CD4-positive, alpha-beta T cell (primary cell): ENCODE measurements at places on chromosomes 5 and 9. TPM values are rescaled to one million over a fixed set of nuclear protein-coding genes. Genes with fewer than 3 reads are reported as not detected.

The ORM2 gene
- total RNA-seq: not detected

The FBP2 gene
- total RNA-seq: not detected

The DMRT2 gene
- total RNA-seq: not detected

The PCDHA5 gene
- not detected for total RNA-seq

The CERT1 gene
- 26.5 TPM for total RNA-seq

The RLN2 gene
- 0.47 TPM for total RNA-seq

The C5orf24 gene
- 36.5 TPM for total RNA-seq

- H3K27ac ChIP-seq: no peak overlapping the region
- no peak overlapping the region for H3K4me3 ChIP-seq
- no peak for DNase-seq
- peaks cover 18% of the 10 kb centered on the region for H3K4me1 ChIP-seq
These were observed 3.6 kb downstream of the GOLPH3 start for GRCh38 chr5:32170303-32171151.

GRCh38 chr5:181042722-181043121 is 2.7 kb downstream of the BTNL9 start:
- peaks cover 34% of the 10 kb centered on the region for H3K27me3 ChIP-seq
- no peaks in the 10 kb centered on the region for H3K36me3 ChIP-seq
- H3K4me3 ChIP-seq: no peak overlapping the region
- H3K4me1 ChIP-seq: no peaks in the 10 kb centered on the region

DNA sequence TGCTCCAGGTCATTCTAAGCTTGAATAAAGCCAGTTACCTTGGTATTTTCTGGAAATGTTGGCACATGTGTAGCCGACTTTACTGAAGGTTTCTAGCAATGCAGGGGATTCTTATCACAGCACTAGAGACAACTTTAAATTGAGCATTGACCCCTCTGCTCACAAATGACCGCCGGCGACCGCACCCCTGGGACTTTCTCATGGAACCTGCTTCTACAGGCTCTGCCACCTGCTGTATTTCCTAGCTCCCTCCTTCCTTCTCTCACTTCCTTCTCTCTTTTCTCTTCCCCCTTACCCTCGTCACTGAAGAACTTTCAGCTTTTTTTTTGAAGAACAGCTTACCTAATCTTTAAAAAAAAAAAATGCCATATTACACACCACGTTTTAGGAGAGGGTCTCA is 30.9 kb upstream of the DAB2 start:
- no peak overlapping the region for H3K27ac ChIP-seq
- H3K36me3 ChIP-seq: no peaks in the 10 kb centered on the region
- DNase-seq: no peak
- H3K27me3 ChIP-seq: peaks cover 11% of the 10 kb centered on the region
- no peaks in the 10 kb centered on the region for H3K4me1 ChIP-seq
- H3K4me3 ChIP-seq: no peak overlapping the region

DNA sequence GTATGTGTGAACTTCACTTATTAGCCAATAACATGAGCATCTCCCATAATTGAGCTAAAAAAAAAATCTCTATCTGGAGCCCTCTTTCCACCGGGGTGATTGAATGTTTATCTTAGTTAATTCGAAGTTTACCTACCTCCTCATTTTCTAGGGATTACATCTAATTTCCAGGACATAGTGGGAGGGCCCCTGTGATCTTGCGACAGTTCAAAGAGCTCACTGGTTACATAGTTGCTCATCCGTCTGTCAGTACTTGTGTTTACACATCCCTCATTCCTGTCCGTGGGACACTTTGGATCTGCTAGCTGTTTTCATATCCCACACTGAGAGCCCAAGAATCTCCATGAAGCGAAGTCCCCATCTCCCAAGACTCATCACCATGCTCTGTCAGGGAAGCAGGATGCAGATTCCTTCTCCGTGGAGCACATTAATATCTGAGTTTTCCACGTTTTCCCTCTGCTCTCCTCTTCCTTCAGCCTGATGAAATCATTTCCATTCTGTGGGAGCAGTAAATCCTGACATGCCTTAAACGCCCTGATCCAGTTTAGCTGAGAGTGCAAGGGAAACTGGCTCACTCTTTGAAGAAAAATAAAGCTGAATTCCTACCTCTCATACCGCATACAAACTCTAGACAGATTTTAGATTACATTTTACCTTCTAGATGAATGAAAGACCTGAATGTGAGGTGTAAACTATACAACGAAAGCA is 10.2 kb upstream of the SFXN1 start:
- DNase-seq: no peak
- H3K27ac ChIP-seq: no peak overlapping the region
- H3K4me1 ChIP-seq: peaks cover 7% of the 10 kb centered on the region
- no peaks in the 10 kb centered on the region for H3K36me3 ChIP-seq

DNA sequence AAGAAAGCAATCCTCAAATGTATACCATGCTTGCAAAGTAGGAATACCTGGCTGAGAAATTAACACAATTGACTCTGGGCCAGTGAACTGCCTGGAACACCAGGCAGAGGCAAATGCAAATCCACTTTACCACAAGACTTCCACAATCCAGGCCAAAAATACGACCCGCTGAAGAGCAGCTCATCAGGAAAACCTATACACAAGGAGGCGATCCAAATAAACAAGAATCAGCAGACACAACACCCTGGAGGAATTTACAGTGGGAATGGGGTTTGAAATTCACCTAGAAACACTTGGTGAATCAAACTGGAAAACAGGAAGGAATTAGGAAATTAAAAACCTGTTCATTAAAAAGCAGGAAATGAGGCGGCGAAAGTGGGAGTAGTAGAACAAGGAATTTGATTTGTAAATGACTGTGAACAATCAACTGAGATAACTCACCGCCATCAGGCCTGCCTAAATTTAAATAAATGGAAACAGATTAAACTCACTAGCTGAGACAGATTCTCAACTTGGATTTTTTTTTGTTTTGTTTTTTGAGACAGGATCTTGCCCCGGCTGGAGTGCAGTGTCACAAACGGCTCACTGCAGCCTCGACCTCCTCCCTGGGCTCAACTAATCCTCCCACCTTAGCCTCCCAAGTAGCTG is 15.9 kb downstream of the CMBL start:
- no peak overlapping the region for H3K4me3 ChIP-seq
- H3K4me1 ChIP-seq: peaks cover 8% of the 10 kb centered on the region
- no peaks in the 10 kb centered on the region for H3K27me3 ChIP-seq
- no peak overlapping the region for H3K27ac ChIP-seq
- H3K36me3 ChIP-seq: no peaks in the 10 kb centered on the region

- H3K36me3 ChIP-seq: no peaks in the 10 kb centered on the region
- H3K27me3 ChIP-seq: no peaks in the 10 kb centered on the region
- H3K4me3 ChIP-seq: no peak overlapping the region
- peaks cover 29% of the 10 kb centered on the region for H3K4me1 ChIP-seq
- H3K27ac ChIP-seq: no peak overlapping the region
These were observed 117.7 kb downstream of the SLC12A2 start for GRCh38 chr5:128201065-128201926.

DNA sequence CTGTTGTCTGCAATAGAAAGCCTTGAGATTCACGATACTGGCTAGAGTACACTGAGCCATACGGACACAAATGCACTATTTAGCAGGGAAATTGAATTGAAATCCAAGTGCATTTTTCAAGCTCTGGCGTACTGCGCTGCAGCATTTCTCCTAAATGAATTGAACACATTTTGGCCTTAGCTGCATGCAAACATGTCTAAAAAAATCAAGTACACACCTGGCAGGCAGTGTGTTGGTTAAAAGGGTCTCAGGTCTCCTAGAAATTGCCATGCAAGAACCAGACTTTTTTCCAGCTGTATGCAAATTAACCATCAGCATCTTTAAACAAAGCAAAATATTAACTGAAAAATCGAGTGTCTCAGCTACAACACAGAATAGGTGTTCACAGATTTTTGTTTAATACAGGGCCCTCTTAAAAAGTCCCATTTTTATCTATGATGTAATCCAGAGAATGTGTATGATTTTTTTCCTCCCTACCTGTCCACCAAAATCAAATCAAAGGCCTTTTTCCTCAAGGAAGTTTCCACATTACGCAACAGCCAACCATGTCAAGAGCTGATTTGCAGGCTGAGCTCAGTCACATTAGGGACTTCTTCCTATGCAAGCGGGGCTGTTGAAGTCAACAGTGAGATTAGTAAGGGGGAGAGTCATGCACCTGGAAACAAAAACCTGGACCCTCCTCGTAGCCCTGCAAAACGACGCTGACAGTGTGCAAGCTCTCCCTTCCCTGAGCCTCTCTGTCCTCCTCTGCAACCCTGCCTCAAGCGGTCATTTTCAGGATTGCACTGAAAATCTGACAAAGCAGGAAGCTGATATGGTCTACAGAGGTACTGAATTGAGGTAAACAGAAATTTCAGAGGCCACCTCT is 14.1 kb upstream of the SFXN1 start:
- H3K27ac ChIP-seq: no peak overlapping the region
- H3K27me3 ChIP-seq: no peaks in the 10 kb centered on the region
- H3K36me3 ChIP-seq: no peaks in the 10 kb centered on the region
- H3K4me3 ChIP-seq: no peak overlapping the region
- H3K4me1 ChIP-seq: peaks cover 7% of the 10 kb centered on the region
- peak; percentile 42 for DNase-seq

DNA sequence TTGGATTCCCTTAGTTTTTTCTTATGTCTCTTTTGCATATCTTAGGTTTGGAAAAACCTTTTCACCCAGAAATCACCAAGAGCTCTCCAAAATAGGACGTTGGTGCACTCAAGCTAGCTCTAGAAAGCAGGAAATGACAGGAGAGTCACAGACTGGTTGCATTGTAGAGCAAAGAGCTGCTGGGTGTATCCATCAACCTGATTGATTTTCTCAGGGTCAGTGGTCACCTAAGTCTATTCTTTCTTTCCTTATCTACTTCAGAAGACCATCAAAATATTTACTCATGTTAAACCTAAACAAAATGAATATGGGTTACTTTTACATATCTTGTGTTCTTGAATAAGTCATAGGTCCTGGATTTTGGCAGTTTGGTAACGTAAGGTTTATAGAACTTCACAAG is 14.9 kb downstream of the SLC26A2 start:
- no peaks in the 10 kb centered on the region for H3K4me1 ChIP-seq
- H3K4me3 ChIP-seq: no peak overlapping the region
- peaks cover 29% of the 10 kb centered on the region for H3K36me3 ChIP-seq

DNA sequence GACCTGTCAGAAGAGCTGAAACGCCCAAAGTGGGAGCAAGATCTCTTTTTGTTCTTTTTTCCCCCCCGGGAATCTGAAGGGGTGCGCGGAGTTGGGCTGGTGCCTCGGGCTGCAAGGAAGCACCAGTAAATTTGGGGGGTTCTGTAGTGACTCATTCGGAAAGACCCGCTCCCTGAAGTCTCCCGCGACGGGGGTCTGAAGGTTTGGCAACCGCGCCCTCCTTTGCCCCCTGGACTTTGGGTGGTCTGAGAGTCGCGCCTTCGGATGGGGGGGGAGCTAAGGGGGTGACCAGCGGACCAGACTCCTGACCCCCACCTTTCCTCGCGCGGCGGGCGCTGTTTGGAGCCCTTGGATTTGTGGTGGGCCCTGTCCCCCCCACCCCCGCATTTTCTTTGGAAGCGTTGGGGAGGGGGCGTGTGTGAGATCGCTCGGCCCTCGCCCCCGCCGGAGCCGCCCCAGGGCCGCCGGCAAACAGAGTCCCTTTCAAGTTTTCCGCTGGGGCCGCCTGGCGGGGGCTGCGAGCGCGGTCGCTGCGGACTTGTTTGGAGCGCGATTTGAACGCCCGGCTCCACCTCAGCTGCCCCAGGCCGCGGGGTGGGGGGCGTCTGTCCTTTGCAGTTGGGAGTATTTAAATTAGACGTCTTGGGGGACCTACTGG is 2.0 kb downstream of the CXXC5 start:
- peak overlapping the region; percentile 46 for H3K4me3 ChIP-seq
- no peak overlapping the region for H3K27ac ChIP-seq
- H3K27me3 ChIP-seq: peaks cover 48% of the 10 kb centered on the region
- DNase-seq: no peak
- H3K36me3 ChIP-seq: no peaks in the 10 kb centered on the region
- peaks cover 44% of the 10 kb centered on the region for H3K4me1 ChIP-seq

DNA sequence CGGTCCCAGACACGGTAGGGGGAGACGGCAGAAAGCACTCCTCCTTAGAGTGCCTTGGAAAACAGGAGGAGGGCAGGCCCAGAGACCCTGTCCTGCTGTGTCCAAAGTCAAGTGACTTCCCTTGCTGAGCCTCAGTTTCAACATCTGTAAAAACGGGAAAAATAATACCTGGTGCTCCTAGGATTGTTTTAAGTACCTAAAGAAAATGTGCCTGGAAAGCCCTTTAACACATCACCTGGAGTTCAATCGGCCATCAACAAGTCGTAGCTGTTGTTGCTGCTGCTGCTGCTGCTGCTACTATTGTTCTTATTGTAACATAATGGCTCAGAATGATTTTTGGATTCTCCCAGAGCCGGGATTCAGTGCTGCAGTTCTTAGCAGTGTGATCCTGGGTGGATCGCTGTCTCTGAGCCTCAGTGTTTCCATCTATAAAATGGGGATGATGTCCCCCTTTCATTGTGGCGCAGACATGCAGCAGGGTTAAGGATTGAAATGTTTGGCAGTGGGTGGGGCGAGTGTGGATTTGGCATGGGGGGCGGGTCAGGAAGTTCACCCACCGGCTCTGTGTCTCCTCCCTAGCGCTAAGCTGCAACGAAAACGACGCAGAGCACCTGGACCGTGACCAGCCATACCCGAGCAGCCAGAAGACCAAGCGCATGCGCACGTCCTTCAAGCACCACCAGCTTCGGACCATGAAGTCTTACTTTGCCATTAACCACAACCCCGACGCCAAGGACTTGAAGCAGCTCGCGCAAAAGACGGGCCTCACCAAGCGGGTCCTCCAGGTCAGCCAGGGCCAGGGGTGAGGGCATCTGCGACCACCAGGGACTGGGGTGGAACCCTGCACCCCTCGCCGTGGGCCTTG is 9.2 kb downstream of the LHX2 start:
- no peak for DNase-seq
- H3K27ac ChIP-seq: no peak overlapping the region
- H3K27me3 ChIP-seq: peaks cover 74% of the 10 kb centered on the region
- no peak overlapping the region for H3K4me3 ChIP-seq

GRCh38 chr9:33446240-33446945 is 1.0 kb downstream of the AQP3 start:
- peaks cover 41% of the 10 kb centered on the region for H3K36me3 ChIP-seq
- no peaks in the 10 kb centered on the region for H3K27me3 ChIP-seq
- H3K27ac ChIP-seq: peak overlapping the region; percentile 83
- H3K4me1 ChIP-seq: peaks cover 74% of the 10 kb centered on the region

- H3K36me3 ChIP-seq: no peaks in the 10 kb centered on the region
- DNase-seq: no peak
- H3K4me1 ChIP-seq: no peaks in the 10 kb centered on the region
- no peak overlapping the region for H3K27ac ChIP-seq
These were observed 31.1 kb downstream of the BAAT start for GRCh38 chr9:101353683-101354082.

DNA sequence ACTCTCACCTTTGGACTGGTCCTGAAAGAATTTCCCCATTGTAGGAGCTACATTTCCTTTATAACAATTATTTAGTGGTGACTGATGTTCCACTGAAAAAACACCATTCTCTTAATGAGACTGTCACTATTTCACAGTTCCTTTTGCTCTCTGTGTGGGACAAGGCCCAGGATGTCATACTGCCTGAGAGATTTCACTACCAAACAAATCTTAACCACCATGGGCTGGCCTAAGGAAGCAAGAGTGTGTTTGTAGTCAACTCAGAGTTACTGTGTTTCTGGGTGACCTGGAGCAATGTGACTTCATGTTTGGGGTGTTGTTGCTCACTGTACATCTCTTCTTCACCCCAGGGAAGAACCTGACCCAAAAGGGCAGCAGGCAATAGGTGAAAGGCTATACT is 50.1 kb upstream of the ZNF608 start:
- no peak overlapping the region for H3K27ac ChIP-seq
- no peak for DNase-seq
- no peaks in the 10 kb centered on the region for H3K27me3 ChIP-seq
- no peaks in the 10 kb centered on the region for H3K4me1 ChIP-seq
- no peaks in the 10 kb centered on the region for H3K36me3 ChIP-seq
